ENCODE measurements at places on chromosomes 13 and 19.
A peak's percentile ranks its signal among the peaks of the same experiment; 100 is the strongest.

DNA sequence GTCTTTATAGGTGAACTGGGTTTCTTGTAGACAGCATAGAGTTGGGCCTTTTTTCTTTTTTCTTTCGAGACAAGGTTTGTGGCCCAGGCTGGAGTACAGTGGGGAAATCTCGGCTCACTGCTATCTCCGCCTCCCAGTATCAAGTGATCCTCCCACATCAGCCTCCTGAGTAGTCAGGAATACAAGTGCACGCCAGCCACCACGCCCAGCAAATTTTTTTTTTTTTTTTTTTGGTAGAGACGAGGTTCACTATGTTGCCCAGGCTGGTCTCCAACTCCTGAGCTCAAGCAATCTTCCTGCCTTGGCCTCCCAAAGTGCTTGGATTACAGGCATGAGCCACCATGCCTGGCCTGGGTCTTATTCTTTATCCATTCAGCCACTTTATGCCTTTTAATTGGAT, 5.1 kb upstream of the CALM3 start:
- DNase-seq, result no peak

DNA sequence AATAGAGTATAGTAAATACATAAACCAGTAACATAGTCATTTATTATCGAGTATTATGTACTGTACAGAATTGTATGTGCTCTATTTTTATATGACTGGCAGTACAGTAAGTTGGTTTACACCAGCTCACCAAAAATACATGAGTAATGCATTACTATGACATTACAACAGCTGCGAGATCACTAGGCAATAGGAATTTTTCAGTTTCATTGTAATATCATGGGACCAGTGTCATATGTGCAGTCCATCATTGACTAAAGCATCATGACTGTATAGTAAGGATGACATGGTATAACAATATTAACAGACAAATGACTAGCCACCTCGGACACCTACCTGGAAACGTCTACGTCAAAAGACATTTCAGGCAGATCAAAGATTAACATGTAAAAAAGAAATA, 33.6 kb downstream of the ATP7B start:
- no peak for DNase-seq

GRCh38 chr13:108787700-108788414, 158.4 kb downstream of the MYO16 start:
- no peak for DNase-seq

- DNase-seq, result no peak
Observed at GRCh38 chr13:95304453-95304852, 3.2 kb upstream of the ABCC4 start.

DNA sequence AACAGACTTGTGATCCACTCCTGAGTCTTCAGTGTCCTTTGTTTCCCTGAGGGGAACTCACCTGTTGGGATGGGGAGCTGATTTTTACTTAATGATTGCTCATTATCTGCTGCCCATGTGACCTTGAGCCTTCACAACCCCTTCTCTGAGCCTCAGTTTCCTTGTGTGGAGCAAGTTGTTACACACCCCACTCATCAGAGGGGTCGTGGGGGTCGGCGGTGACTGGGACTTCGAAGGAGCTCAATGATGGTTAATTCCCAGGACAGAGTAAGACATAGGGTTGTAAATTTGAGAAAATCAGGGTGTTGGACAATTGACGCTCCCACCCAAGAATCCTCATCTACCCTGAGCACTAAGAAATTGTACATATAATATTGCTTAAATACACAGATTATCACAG, 13.5 kb downstream of the LILRA5 start:
- DNase-seq, result no peak

GRCh38 chr13:48163061-48163460, 68.2 kb upstream of the MED4 start:
- DNase-seq, result peak; percentile 66

DNA sequence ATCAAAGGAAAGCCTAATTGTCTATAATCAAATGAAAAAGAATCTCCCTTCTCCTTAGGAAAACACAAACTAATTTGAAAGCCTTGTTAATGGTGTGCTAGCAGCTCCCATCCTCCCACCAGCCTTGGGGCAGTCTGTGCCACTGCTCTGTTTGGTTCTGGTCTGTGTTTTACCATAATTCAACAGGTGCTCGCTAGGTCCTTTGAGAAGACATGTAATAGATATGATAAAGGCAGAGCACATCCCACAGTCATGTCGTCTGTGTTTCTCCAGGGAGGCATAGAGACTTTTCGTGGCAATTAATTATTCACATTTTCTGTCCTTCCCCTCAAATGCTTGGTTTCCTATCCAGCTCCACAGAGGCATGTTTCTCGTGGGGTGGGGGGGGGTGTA, 23.8 kb downstream of the FAM124A start:
- DNase-seq, result no peak

DNA sequence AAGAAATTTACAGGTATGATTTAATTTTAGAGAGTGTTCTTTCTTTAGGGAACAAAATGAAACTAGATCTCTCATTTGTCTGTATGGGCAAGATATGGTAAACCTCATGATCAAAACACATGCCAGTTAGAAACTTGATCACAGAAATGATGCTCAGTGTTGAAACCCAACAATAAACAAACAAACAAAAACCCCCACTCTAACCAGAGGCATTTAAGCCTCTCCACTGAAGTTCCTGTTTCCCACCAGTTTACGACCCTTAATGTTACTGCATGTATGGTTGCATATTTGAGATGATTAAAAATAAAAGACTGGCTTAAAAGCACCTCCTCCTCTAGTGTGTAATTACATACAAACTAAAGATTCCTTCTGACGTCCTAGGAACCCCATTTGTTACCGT, 293.3 kb upstream of the MAB21L1 start:
- DNase-seq, result no peak

- DNase-seq, result no peak
Observed at GRCh38 chr13:113142876-113143275, 15.6 kb upstream of the PROZ start.

GRCh38 chr19:43763473-43763939, 8.7 kb upstream of the SMG9 start:
- peak; percentile 43 for DNase-seq

GRCh38 chr19:56126983-56127780, 6.1 kb upstream of the ZNF787 start:
- no peak for DNase-seq

- DNase-seq, result peak; percentile 19
Observed at GRCh38 chr13:27954406-27954851, 14.7 kb downstream of the CDX2 start.

DNA sequence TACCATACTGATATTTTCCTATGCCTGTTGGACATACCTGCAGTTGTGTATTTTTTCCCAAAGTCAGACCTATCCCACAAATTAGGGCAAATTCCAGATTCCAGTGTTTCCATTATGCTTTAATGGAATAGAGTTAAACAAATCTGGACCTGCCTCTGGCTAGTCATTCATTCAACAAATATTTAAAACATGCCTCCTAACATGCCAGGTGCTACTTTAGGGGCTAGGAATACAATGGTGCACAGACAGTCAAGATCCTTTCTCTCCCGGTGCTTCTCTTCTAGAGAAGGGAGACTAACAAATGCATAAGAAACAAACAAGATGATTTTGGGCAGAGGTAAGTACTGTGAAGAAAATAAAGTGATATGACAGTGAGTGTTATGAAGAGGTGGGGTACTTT, 7.5 kb upstream of the WDFY2 start:
- no peak for DNase-seq

DNA sequence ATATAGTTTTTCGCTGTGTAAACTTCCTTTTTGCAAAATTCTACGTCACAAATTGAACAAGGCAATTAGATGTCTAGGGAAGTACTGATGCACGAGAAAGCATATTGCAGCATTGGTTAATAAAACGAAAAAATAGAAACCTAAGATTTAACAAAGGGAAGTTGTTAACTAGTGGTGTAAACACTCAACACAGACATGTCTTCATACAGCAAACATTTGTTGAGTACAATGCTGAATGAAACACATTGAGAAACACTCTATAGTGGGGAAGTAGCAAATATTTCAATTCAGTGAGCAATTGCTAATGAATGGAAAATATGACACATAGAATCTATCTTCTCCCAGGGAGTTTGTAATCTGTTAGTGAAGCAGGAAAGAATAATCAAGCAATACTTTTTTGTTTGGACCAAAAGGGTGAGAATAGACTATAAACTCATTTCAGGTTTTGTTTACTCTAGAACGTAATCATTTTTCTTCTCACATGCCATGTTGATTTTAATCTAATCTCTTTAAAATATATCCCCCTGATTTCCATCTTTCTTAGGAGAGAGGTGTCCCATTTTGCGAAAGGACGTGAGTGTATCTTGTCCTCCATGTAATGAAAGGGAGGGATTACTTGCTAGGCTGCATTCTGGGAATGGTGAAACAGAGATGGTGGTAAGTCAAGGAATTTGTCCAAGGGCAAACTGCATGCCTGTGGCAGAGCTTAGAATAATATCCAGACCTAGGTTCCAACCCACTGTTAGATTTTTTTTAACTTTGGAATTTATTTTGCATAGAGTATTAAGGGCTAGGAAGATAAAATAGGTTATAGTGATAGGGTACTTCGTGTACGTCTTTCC, 1.7 kb upstream of the ANKRD10 start:
- DNase-seq, result peak; percentile 78

- DNase-seq, result no peak
Observed at GRCh38 chr13:57604442-57604841, 27.1 kb upstream of the PCDH17 start.

GRCh38 chr13:33205804-33206221, 79.7 kb downstream of the STARD13 start:
- peak; percentile 64 for DNase-seq

- peak; percentile 49 for DNase-seq
Observed at GRCh38 chr19:51546650-51547396, 15.4 kb upstream of the SIGLEC6 start.

DNA sequence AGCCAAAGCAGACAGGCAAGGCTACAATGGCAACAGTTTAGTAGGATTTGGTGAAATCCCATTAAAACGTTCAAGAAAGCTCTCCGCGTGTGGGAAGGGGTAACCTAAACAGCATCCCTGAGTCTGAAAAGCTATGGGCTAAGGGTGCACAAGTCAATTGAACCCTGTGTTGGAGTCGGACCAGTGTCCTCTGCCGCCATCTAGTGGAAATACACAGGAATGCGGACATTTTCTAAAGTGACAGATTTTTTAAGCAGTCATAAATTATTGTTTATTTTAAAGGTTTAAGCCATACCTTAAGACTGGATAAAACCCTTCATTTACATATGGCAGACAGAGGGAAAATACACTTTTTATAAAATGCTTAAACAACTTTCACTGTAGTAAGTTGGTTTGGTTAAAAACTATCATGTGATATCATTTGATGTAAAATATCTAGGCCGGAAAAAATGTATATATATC, 26.5 kb upstream of the LSM14A start:
- peak; percentile 73 for DNase-seq

DNA sequence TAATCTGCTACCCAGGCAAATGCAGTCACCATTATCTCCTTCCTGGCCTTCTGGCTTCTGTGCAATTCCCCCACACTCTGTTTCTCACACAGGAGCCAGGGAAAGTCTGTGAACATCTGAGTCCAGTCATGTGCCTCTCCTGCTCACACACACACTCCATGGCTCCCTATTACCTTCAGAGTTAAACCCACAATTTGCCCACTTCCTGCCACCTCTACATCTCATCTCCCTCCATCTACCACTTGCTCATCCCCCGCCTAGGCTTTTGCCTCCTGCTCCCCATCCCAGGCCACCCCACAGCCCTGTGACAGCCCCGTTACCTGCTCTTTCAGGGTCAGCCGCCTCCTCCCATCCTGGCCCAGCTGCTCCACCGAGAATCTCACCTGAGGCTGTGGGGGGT, 13.5 kb downstream of the IL12RB1 start:
- no peak for DNase-seq

DNA sequence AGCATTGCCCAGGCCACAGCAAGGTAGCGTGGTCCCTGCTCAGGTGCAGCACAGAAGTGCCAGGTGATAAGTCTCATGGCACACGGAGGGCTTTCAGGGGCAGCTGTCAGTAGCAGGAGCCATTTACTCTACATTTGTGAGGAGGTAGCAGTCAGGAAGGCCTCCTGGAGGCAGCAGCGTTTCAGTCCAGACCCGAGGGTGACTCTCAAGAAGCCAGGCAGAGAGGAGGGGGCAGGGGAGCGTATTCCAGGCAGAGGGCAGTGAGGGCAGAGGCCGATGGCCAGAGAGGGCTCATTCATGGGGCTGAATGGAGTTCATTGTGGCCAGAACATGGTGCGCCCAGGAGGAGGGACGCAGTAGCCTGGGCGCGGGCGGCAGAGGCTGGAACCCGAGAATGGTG, 8.9 kb downstream of the PIAS4 start:
- DNase-seq, result no peak

DNA sequence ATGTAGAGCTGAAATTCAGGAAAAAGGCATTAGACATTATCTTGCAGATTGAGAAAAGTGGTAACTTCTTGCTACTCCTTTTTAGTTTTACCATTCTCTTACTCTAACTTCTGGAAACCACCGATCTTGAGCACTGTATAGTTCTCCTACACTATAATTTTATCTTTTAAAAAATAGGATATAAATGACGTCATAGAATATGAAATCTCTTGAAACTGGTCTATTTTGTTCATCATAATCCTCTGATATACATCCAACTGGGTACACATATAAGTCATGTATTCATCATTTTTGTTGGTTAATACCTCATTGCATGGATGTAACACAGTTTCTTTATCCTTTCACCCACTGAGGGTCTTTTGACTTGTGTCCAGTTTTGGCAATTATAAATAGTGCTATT, 629.9 kb upstream of the PRR20A start:
- DNase-seq, result no peak

GRCh38 chr13:58655086-58655485, 1023.5 kb downstream of the PCDH17 start:
- DNase-seq, result no peak

DNA sequence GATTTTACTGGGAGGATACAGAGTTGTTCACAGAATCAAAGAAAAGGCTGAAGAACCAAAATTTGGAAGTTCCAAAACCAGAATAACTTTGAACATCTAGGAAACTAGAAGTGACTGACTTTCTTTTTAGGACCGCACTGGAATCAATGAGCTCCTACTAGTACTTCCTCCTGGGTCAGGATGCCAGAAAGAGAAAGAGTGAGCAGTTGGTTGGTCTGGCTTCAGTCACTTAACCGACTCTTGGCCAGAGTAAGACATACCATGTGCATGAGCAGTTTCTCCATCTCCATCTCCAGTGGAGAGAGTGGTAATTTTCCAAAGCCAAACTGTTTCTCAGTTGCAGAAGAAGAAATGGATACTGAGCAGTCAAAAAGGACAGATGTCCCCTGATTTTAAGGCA, 27.1 kb upstream of the MTUS2 start:
- DNase-seq, result peak; percentile 83

GRCh38 chr19:18519962-18520847, 1.7 kb downstream of the ELL start:
- peak; percentile 83 for DNase-seq

GRCh38 chr19:37077934-37078716, at the start of gene ZNF420:
Gene ZNF420, plus strand, starts transcription at chr19:37078433. Its CDS starts 10,686 bp downstream, at chr19:37089119.
- DNase-seq, result peak; percentile 96

Data from cardiac fibroblast (primary cell).